ENCODE measurements at places on chromosomes 7 and 10.
A peak's percentile ranks its signal among the peaks of the same experiment; 100 is the strongest.

DNA sequence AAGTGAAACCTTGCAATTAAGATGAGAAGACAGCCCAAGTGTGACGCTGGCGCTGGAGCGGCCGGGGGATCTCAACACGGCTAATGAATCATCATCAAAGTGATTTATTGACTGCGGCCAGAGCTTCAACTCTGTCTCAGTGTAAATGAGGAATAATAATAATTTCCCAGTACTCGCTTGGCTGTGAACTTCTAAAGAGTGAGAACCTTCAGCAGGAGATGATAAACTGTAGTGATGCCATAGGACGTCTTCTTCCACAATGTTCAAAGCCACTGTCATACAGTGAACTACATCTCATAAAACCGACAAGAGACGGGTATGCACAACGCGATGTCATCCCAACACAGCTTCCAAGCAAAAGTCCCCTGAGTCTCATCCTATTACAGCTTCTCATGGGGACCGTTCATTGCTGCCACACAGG lies 123.6 kb upstream of the NOBOX start:
- peak; percentile 19 for DNase-seq

DNA sequence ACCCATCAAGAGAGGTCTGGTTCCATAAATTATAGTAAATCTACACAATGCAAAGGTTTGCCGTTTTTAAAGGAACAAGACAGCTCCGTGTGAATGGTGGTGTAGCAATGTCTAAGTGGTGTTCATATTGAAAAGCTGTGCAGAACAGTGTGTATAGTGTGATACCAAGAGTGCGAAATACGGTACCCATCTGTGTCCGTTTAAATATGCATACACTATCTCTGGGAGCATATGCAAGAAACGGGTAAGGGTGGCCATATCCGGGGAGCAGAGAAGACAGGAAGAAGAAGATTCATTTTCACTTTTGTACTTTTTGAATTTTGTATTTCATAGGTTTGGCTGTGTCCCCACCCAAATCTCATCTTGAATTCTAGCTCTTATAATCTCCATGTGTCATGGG lies 102.0 kb downstream of the CCDC3 start:
- no peak for DNase-seq

GRCh38 chr7:9680713-9681112 lies 1247.3 kb downstream of the NXPH1 start:
- no peak for DNase-seq

DNA sequence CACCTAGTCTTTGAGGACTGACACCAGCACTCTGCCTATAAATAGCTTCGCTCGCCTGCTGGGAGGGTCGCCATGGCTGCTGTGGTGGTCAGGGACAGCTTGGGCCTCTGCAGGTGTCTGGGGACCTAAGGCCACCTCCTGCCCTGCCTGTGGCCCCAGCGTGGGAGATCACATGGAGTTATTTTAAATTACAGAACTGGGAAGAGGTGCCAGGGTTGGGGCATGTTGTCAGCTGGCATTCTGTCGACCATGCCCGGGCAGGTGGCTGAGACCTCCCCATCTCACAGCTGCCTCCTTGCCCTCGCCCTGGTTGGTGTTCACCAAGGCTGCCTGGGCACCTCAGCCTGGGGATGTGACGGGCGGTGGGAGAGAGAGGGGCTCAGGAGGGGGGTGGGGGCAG lies 18.1 kb downstream of the SHH start:
- no peak for DNase-seq

DNA sequence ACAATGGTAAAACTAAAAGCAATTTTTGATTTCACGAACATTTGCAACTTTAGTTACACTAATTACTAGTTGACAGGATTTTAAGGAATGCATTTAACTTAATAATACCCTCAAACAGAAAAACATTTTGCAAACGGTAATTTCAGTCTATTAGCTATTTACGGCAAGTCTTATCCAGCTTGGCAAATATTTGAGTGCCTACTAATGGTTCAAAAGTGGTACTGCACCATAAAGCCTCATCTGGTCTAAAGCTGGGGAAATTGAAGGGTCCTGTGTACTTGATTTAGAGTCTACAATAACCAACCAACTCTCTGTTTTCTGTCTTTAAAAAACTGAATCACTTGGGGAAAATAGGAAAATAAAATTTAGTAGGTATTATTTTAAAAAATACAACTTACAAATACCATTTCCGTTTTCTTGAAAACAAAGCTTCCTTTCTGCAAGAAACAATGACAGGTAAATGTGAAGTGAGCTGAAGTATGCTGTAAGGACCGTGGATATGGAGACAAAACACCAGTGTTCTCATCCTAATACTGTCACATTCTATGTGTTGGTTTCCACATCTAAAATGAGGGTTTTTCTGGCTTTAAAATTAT lies 142.3 kb downstream of the VPS50 start:
- DNase-seq, result peak; percentile 27

DNA sequence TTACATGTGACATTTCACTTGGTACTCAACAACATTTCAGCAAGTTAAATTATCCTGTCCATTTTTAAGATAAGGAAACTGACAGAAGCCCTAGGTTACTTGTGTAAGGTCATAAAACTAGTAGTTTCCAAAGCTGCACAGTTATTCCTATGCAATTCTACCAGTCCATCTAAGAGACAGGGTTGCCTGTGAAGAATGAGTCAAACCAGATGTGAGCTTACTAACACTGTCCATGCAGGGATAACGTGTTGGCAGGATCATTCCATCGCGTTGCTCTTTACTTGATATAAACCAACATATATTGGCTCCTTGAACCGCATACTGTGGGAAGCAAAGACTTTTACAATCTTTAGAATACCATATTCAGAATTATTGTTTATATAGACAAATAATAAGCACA lies 280.9 kb upstream of the HGF start:
- peak; percentile 10 for DNase-seq

GRCh38 chr10:89115876-89116627 lies 91.1 kb downstream of the CH25H start:
- no peak for DNase-seq

- no peak for DNase-seq
Measured at GRCh38 chr10:123870260-123870659, 21.3 kb downstream of the CPXM2 start.

DNA sequence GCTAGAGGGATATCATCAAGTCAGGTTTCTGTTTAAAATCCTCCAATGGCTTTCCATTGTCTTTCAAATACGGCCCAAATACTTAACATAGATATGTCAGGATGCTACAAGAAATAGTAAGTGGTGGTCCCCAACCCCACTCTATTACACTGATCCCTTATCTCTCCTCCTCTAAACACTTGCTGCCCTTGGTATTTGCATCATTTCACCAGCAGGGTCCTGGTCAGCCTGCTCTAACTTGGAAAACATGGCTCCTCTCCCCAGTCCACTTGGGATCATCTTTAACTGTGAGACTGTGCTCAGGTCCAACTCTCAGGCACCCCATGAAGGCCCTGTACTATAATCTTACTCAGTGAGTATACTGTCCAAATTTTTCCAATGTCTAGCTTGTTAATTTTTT lies 53.8 kb upstream of the GSAP start:
- no peak for DNase-seq

GRCh38 chr7:49030221-49030620 lies 105.9 kb downstream of the CDC14C start:
- DNase-seq, result no peak
